Pancreas (tissue), 10 donors: ENCODE measurements at places on chromosomes 5 and 9. TPM values are rescaled to one million over a fixed set of nuclear protein-coding genes. Genes with fewer than 3 reads are reported as not detected.

Gene DAPK1
- 31.8 TPM for polyA plus RNA-seq

DNA sequence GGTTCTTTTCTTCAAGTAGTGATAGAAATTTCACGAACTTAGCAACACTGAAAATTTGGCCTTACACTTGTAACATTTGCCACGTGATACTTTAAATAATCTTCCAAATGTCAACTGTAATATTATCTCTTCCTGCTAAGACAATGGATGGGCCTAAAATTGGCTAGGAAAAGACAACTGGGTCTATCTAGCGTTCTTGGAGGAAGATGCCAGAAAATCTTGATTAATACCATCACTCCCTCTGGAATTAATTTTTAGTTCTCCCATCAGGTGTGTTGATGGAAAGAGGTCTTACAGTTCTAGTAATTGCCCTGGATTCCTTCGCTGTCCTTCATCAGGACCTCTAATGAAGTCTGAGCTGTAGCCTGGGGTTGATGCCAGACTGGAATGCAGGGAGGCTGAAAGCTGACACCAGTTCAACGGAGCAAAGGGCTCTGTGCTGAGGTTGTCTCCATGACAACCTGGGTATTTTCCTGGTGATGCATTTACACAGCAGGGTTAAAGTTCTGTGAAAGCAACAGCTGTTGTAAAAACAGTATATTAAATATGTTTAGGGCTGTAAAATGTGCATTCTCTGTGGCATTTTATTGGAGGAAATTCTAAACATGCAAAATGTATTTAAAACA lies 92.3 kb downstream of the GAS1 start:
- peak overlapping the region; percentile 48 for H3K27ac ChIP-seq
- peak; percentile 76 for DNase-seq
- H3K4me3 ChIP-seq = no peak overlapping the region
- peaks cover 7% of the 10 kb centered on the region for H3K4me1 ChIP-seq

- H3K36me3 ChIP-seq = no peaks in the 10 kb centered on the region
- DNase-seq = no peak
- H3K4me3 ChIP-seq = no peak overlapping the region
- H3K4me1 ChIP-seq = no peaks in the 10 kb centered on the region
- H3K27ac ChIP-seq = no peak overlapping the region
- H3K27me3 ChIP-seq = no peaks in the 10 kb centered on the region
Observed at GRCh38 chr9:116644091-116644688, 42.9 kb upstream of the TRIM32 start.

- H3K4me3 ChIP-seq = no peak overlapping the region
- peaks cover 8% of the 10 kb centered on the region for H3K4me1 ChIP-seq
- peak overlapping the region; percentile 12 for H3K27ac ChIP-seq
Observed at GRCh38 chr5:75668977-75669689, 48.1 kb downstream of the POC5 start.

Gene DAB2IP
- polyA plus RNA-seq = 27.9 TPM

DNA sequence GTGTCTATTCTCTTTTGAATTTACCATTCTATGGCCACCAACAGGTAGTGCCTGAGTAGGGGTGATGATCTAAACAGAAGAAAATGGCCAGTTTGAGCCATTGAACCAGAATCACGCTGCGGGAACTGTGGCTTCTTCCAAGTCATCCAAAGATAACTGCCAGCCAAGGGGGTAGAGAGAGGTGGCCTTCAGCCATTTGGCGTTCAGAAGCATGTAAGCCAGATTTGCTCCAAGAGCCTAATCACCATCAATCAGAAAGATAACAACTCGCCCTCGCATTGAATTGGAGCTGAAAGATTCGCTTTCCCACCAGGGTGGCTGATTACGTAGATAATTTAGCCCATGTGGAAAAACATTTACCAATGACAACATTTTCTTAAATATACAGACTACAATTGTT lies 1302.7 kb upstream of the DMAC1 start:
- no peaks in the 10 kb centered on the region for H3K36me3 ChIP-seq
- H3K27ac ChIP-seq = no peak overlapping the region
- H3K27me3 ChIP-seq = no peaks in the 10 kb centered on the region
- DNase-seq = no peak

GRCh38 chr5:91170266-91170665 lies 212.9 kb downstream of the ARRDC3 start:
- no peaks in the 10 kb centered on the region for H3K4me1 ChIP-seq
- H3K36me3 ChIP-seq = no peaks in the 10 kb centered on the region
- DNase-seq = no peak

DNA sequence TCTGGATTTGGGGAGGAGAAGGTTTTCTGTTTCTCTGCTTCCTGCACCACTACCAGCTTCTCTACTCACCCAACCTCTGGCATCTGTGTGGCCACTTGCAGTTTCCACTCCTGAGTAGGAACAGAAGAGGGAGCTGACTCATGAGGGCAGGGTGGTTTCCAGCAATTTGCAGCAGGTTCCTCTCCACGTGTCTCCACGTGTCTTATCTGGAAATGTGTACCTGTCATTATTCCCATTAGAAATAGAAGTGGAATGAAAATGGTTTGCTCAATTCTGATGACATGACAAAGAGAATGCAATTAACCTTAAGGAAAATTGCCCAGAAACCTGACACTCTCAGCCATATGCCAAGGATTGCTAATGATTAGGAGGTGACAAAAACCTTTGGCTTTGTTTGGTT lies 33.0 kb downstream of the EGFLAM start:
- H3K27me3 ChIP-seq = no peaks in the 10 kb centered on the region
- no peak for DNase-seq
- no peaks in the 10 kb centered on the region for H3K36me3 ChIP-seq
- no peak overlapping the region for H3K4me3 ChIP-seq
- no peaks in the 10 kb centered on the region for H3K4me1 ChIP-seq

DNA sequence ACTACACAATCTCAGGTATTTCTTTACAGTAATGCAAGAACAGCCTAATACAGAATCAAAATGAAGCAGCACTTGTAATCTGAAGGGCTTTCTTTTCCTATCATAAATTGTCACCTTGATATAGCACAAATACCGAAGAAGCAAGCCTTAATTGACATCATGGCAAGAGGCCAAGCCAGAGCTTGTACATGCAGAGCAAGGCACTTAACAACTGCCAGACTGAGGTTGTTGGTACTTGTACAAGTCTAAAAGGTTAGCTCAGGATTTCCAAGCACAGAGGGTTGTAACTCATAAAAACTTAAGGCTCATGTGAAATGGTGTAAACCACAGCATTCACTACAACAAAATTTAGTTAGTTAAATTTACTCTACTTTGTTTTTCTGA lies 158.8 kb upstream of the SPEF2 start:
- H3K27me3 ChIP-seq = no peaks in the 10 kb centered on the region
- no peaks in the 10 kb centered on the region for H3K36me3 ChIP-seq
- H3K4me3 ChIP-seq = no peak overlapping the region

Gene KCNV2
- not detected for polyA plus RNA-seq

DNA sequence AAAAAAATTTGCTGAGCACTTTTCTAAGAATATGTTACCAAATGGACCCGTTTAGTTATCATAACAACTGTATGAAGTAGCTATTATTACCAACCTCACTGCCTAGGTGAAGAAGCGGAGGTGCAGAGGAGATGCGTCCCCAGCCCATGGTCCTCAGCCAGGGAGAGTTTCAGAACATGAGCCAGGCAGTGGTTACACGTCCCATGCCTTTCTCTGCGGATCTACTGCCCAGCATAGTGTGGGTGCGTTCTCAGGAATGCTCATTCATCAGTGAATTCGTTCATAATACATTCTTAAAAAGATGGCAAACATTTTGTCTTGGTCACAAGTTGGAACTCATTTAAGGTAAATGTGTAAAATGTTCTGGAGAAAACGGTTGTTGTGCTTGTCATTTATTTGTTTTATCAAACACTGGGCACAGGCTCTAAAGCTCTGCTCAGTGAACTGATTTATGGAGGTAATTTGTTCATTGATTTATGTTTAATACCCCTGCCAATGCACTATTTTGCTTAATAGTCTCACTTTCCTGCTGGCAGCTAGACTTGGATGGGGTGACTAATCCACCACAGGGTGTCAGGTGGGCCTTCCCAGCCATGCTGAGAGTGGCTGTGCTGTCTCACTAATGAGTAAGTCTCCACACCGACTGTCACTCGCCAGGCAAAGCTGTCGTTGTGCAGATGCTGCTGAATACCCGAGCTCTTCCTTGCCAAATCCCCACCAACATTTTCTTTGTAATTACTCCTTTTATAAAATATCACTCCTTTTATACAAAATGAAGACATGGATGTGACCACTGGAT lies 248.8 kb downstream of the TENT4A start:
- H3K27me3 ChIP-seq = no peaks in the 10 kb centered on the region
- H3K4me1 ChIP-seq = no peaks in the 10 kb centered on the region
- H3K36me3 ChIP-seq = no peaks in the 10 kb centered on the region
- DNase-seq = no peak

DNA sequence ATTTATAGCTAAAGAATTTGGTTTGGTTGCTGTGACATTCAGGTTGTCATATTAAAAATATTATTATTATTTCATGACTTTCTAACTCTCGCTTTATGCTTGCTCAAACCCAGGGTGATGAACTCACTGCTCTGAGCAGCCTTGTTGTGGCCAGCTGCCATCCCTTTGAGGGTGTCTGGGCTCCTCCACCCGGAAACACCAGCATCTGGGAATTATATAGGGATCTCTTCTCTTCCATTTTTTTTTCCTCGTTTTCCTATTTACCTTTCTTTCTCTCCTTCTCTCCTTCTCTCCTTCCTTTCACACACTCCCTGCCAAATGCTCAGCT lies 355.8 kb upstream of the SMARCA2 start:
- no peak overlapping the region for H3K4me3 ChIP-seq
- no peaks in the 10 kb centered on the region for H3K36me3 ChIP-seq
- no peaks in the 10 kb centered on the region for H3K4me1 ChIP-seq
- no peaks in the 10 kb centered on the region for H3K27me3 ChIP-seq
- DNase-seq = no peak
- peak overlapping the region; percentile 59 for H3K27ac ChIP-seq

GRCh38 chr5:28954074-28954473 lies 1915.7 kb upstream of the CDH9 start:
- no peak for DNase-seq
- H3K27me3 ChIP-seq = no peaks in the 10 kb centered on the region
- H3K4me1 ChIP-seq = no peaks in the 10 kb centered on the region
- no peak overlapping the region for H3K4me3 ChIP-seq
- H3K27ac ChIP-seq = no peak overlapping the region

Gene KCNIP1
- 1.3 TPM for polyA plus RNA-seq

Gene NSUN2
- 23.6 TPM for polyA plus RNA-seq
